M059J (cell line): ENCODE measurements at places on chromosomes 16 and 17.

DNA sequence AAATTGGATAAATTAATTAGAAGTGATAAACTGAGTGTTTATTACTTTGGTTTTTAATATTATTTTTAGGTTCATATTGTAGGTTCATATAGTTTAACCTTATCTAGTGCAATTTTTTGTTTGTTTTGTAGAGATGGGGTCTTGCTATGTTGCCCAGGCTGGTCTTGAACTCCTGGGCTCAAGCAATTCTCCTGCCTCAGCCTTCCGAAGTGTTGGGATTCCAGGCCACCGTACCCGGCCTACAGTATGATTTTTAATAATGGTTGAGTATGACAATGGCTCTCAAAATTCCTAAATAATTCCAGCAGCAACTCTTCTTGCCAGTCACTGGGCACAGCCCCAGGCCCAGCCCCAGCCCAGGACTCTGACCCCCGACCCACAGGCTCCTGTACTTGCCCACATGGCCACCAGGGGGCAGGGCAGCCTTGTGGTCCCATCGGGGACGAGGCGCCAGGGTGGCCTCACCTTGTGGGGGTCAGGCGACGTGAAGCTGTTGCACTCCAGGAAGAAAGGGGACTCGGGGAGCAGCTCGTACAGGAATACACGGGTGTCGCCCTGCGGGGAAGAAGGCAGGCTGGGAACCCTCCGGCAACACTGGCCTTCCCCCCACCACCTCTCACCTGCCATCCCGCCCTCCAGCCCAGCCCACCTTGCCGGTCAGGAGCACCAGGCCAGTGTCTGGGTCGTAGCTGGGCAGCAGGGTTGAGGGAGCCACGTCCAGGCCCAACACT, 7.9 kb upstream of the PAM16 start:
- DNase-seq: peak; percentile 34

- peak; percentile 82 for DNase-seq
These were observed 29.4 kb downstream of the CACNA1H start for GRCh38 chr16:1182316-1182671.

- DNase-seq: peak; percentile 39
These were observed 11.4 kb downstream of the DYNC1LI2 start for GRCh38 chr16:66740010-66740409.

GRCh38 chr16:61435346-61435745, 600.9 kb downstream of the CDH8 start:
- peak; percentile 3 for DNase-seq

GRCh38 chr17:28494445-28495188, 11.5 kb upstream of the FOXN1 start:
- peak; percentile 60 for DNase-seq
